H1 (cell line): ENCODE measurements at places on chromosomes 13 and 19.
A peak's percentile ranks its signal among the peaks of the same experiment; 100 is the strongest.

GRCh38 chr13:113955691-113956090, 18.2 kb downstream of the C13orf46 start:
- DNase-seq: no peak

GRCh38 chr19:33395561-33396550, 22.3 kb downstream of the CEBPG start:
- DNase-seq: no peak

GRCh38 chr19:14187561-14187960, 18.4 kb downstream of the ADGRL1 start:
- DNase-seq: no peak

DNA sequence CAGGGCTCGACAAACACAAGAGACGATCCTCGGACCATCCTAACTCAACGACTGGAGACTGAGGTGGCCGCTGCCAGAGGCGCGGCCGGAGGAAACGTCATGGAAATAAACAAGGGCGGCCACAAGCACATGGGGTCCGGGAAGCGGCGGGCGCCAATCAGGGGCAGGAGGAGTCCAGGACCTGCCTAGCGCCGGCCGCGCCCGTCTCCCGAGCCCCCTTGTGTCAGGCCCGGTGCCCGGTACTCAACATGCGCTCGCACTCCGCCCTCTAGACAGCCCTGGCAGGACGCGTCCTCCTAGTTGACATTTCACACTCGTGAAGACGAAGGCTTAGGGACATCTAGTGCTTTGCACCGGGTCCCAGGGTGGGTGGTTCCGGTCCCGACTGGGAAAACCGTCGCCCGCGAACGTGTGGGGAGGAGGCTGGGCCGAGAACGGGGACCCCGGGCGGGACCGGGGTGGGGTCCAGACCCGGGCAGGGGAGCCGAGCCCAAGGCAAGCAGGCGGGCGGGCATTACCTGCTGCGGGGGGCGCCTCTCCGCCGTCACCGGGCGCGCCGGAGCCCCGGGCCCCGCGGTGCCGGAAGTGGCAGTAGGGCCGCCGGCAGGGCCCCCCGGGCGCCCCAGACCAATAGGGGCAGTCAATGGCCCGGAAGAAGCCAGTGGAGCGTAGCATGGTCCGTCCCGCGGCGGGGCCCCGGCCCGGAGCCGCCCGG, 442 bp downstream of the REXO1 start:
- no peak for DNase-seq

GRCh38 chr19:11463391-11463790, 17.5 kb downstream of the ELAVL3 start:
- no peak for DNase-seq

GRCh38 chr13:85738696-85739320, 60.4 kb downstream of the SLITRK6 start:
- DNase-seq: no peak

DNA sequence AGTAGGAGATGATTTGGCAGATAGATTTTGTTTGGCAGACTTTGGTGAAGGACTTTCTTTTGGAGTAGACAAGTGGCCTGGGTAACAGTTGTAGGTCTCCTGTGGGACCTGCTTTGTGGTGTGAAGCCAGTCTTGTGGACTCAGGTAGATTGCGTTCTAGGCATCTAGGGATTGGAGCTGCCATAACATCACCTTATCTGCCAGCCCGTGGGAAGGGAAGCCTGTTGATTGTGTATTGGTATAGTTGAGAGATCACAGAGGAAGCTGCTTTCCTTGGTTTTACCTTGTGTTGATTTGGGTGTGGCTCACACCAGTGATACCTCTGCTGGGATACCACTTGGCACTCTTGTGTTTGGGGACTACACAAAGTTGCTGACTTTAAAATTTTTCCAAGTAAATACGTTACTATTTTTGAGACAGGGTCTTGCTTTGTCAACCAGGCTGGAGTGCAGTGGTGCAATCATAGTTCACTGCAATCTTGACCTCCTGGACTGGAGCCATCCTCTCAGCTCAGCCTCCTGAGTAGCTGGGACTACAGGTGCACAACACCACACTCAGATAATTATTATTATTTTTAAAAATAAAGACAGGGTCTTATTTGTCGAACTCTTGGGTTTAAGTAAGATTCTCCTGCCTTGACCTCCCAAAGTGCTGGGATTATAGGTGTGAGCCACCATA, 7.8 kb downstream of the HNRNPM start:
- DNase-seq: no peak

DNA sequence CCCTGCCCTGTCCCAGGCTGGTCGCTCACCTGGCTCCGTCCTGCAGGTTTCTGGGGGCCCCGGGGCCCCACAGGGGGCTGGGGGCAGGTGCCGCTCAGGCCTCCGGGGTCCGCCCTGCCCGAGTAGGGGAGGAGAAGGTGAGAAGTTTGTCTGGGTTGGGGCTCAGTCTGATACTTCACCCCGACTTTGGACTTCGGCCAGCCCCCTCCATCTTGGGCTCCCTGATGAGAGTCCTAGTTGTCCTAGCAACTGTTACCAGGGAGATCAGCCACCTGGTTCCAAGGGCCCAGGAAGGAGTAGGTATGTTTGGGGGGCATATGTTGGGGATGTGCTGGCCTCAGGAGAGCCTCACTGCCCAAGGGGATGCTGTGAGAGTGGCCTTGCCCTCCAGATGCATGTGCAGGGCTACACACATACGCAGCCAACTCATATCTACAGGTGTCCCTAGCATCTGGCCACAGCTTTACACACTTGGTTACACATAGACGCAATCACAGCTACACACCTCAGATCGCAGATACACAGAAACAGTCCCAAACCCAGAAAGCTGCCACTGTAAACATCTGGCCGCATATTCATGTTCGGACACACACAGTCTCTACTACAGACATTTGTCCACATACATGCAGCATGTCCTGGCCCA, 3.4 kb downstream of the NUMBL start:
- DNase-seq: no peak

- DNase-seq: no peak
Observed at GRCh38 chr19:21848706-21849105, 12.7 kb upstream of the ZNF43 start.

DNA sequence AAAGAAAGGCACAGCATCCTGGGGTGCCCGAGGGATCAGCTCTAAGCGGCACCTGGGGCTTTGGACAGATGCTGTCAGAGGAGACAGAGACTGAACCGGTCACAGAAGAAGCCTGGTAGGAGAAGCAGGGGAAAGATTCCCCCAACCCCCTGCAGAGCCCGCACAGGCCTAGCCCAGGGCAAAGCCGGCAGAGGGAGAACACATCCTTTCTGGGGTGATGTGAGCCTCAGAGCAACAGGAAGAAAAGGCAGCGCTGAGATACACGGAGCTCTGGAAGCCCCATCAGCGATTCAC, 101.2 kb downstream of the CRYL1 start:
- DNase-seq: no peak

GRCh38 chr19:7915250-7916102, 846 bp downstream of the TGFBR3L start:
- DNase-seq: no peak

DNA sequence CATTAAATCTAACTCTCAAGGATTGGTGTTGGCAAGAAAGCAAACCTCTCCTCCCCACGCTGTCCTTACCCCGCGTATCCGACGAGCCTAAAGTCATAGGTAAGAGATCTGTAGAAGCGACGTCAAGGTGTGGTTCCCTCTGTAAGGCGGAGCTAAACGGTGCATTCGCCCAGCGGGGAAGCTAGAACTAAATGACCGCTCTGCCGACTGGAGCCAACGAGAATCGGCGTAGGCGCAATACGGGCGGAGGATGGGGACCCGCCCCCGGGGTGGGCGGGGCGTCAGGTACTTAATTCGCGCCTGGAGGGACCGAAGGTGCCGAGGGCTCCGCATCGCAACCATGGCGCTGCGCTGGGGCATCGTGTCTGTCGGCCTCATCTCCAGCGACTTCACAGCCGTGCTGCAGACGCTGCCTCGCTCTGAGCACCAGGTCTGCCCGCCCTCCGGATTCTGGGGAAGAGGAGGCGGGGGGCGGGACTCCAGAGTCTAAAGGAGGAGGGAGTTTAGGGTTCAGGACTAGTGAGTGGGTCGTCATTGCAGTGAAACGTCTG, at the start of gene DHDH:
TSS of gene DHDH (plus strand) at position 318 of the 551 bp plus-strand sequence. CDS start at position 341, 23 bp downstream.
- peak; percentile 97 for DNase-seq
